Stimulated activated CD4-positive, alpha-beta T cell treated with anti-CD3 and anti-CD28 coated beads, Interleukin-4, amount 100 ng/mL, for 1 hour (primary cell): ENCODE measurements at places on chromosomes 16 and 17.

GRCh38 chr17:301681-302299 is 50.8 kb downstream of the RPH3AL start:
- DNase-seq, result no peak

DNA sequence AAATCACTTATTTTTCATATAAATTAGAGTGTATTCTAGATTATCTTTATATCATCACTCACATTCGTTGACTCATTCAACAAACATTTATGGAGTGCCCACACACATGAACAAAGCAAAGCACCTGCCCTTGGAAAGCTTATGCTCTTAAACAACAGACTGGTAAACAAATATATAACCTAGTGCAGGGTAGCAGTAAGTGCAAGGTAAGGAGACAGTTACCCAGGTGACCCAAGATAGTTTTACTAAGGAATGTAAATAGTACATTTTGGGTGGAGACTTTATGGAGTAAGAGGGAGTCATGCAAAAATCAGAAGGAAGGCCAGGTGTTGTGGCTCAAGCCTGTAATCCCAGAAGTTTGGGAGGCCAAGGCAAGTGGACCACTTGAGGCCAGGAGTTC is 40.4 kb upstream of the HELZ start:
- DNase-seq, result no peak

DNA sequence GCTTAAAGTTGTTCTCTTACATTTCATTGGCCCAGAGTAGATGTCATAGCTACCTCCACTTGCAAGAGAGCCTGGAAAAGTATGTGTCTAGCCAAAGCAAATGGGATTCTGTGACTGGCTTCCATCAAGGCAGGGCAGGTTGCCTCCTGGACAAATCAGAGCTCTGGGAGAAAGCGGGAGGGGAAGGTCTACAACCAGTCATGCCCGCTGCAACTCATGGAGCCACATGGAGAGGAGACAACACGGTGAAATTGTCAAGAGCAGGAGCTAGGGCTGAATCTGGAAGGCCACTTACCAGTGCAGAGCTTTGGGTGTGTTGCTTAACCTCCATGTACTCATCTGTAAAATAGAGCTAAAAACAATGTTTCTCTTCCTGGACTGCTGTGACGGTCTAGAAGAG is 83.8 kb downstream of the MARF1 start:
- no peak for DNase-seq

- DNase-seq, result no peak
These were observed 160.0 kb upstream of the TNRC6C start for GRCh38 chr17:77798481-77798880.

DNA sequence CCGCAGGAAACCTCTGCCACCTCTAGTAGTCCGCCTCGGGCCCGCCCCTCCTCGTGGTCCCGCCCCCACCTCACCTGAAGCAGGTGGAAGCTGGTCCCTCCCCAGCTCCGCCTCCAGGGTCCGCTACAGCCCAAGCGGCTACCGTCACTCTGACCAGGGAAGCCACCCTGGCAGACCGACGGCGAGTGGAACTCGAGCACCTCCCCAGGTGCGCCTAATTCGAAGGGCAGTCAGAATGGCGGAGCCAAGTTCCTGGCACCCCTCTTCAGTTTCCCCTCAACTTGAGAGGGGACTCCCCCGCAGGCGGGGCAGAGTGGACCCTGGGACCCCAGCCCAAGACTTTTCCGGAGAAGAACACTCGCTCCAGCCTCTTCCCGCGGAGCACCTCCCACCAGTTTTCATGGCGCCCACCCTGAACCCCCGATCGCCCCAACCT is 507 bp downstream of the FHOD1 start:
- no peak for DNase-seq
